ENCODE measurements at places on chromosomes 12 and 14. TPM values are rescaled to one million over a fixed set of nuclear protein-coding genes. Genes with fewer than 3 reads are reported as not detected.

GRCh38 chr14:64715628-64716412, 11.6 kb downstream of the PLEKHG3 start:
- no peak for DNase-seq

Gene ARHGDIB
- total RNA-seq, result 60.8 TPM

Gene CISTR
- not detected for total RNA-seq

Gene TMEM229B
- total RNA-seq, result 2.7 TPM

DNA sequence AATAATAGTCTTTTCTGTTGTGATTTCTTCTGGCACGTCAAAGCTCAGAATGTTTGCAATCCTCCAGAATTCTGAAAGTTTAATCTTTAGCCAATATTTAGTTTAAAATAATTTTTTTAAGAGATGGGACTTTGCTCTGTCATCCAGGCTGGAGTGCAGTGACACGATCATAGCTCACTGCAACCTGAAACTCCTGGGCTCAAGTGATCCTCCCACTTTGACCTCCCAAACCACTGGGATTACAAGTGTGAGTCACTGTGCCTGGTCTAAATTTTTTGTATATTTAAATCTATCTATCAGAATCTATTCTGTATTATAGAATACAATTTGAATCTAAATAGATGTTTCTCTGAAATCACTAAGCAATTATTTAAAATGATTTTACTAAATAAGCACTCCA, 572.7 kb downstream of the VRK1 start:
- no peak for DNase-seq

DNA sequence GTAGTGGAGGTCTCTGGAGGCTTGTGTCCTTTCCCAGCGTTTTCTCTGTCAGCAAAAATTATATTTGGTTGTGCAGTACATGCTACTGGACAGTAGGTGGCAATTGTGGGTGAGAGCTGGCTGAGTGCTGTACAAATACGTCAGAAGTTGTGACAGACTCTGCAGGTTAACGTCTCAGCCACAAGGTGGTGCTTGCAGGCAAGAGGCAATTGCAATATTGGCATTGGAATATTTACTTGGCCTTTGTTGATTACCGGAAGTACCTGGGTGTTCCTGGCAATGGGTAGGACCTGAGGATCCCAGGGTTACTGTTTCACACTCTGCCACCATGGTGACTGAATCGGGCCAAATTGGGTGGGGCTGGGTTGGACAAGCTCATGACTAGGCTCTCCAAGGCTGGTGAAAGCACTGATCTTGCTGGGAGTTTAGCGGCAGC, 333.9 kb upstream of the LMO3 start:
- DNase-seq, result no peak

Gene DTD2
- 26.5 TPM for total RNA-seq

Measured in type B pancreatic cell (in vitro differentiated cells).